ENCODE measurements at places on chromosomes 3 and 15.

DNA sequence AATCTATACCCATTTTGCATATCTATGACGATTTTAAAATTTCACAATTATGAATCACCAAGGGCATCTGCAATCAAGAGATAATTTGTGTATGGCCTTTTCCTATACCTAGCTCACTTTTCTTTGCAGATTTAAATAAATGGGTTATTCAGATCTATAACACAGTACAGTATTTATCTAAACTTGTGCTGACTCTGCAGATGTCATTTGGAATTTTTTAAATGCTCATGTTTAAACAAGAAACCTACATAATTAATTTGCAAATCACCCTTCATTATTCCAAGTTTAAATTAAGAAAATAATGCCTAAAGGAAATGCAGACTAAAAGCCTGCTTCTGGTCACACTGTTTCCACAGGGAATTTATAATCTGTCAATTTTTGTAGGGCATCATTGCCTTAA lies 284.2 kb downstream of the SI start:
- no peak for DNase-seq

DNA sequence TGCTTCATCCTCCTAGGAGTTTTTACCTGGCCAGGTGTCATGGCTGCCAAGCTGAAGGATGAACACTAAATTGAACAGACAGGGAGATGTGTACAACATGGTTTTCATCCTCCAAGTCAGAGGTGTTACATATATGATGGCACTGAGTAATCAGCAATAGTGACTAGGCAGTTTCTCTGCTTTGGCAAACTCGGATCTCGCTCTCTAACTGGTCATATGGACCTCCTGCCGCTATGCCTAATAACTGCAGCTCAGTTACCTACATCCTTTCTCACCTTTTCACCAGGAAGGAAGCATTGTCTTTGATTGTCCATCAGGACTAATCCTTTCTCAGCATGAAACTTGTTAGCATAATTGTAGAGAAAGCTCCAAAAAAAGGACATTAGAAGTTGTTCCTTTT lies 175.9 kb upstream of the PLSCR5 start:
- DNase-seq, result no peak

DNA sequence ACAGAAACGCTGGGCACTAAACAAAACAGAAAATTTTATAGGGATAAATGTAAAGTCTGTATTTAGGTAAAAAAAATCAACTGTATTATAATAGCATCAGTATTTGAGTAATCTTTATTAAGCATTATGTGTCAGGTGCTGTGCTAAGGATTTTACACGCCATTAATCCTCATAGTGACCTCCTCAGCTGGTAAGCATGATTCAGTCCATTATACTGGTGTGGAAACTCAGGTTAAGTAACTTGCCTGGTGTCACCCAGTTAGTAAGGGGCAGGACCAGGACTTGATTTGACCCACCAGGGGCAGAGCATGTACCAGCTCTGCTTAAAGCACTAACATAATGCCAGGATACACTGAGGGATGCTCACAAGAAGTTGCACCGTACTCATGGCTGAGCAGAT lies 4.8 kb downstream of the MYO5C start:
- no peak for DNase-seq

- no peak for DNase-seq
Observed at GRCh38 chr3:170528726-170529125, 57.1 kb downstream of the SLC7A14 start.

DNA sequence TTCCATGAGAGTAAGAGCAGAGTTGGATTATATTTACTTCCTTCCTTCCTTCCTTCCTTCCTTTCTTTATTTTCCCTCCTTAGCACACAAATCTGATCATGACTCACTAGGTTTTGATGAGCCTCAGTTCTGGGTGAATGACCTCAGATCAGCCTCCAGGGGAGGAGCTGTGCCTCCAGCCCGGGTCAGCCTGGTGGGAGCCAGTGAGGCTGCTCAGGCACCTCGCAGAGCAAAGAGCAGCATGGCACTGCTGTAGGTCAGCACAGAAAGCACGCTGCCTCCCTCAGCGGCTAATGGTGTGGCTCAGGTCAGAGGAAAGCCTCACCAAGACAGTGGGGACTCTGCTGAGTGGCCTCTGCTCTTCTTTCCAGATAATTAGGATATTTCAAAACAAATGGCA lies 108.5 kb downstream of the SYNPR start:
- no peak for DNase-seq

DNA sequence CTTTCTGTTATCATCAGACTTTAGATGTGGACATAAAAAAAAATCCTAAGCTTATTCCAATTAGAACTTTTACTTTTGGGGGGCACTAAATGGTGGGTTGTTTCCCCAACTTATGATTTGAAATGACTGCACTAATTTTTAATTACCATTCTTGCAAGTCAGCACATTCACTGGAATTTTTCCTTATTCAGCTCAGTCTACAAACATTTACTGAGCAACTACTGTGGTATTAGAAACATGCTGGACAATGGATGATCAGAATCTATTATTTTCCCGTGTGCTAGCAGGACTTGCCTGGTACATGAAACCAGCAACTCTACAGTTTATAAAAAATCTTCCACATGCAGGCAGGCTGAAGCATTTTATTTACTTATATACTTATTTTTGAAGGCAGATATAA lies 273.6 kb downstream of the FOXP1 start:
- DNase-seq, result no peak

- DNase-seq, result no peak
Observed at GRCh38 chr3:33146791-33147445, 33.1 kb downstream of the CRTAP start.

GRCh38 chr15:78243491-78243941 lies 9.2 kb upstream of the ACSBG1 start:
- no peak for DNase-seq

- DNase-seq, result no peak
Observed at GRCh38 chr3:86239946-86240345, 751.0 kb downstream of the VGLL3 start.

DNA sequence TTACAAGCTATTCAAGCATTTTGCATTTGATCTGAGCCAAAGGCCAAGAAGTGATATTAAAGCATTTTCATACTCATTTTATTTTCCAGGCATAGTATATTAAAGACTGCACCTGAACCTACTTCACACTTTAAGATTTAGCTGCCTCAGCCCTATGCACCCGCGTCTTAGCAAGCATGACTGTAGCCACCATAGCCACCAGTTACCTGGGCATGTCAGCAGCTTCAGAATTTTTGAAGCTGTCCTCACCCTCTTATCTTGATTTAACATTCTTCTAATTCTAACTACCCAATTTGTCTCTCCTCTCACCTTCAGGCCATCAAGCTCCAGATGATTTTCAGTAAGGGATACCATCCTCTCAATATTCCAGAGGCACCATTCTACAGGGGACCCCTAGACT lies 39.1 kb upstream of the KLHL6 start:
- no peak for DNase-seq

DNA sequence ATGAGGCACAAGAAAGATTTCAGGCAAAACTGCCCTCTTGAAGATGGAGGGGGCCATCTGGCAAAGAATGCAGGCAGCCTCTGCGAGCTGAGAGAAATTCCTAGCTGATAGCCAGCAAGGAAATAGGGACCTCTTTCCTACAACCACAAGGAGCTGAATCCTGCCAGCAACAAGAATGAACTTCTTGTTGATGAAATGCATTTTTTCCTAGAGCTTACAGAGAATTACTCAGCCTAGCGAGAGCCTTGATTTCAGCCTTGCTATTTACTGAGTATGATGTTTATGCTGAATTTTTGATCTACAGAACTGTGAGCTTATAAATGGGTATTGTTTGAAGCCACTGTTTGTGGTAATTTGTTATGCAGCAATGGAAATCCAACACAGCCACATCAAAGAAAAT lies 148.5 kb upstream of the NAALADL2 start:
- no peak for DNase-seq

DNA sequence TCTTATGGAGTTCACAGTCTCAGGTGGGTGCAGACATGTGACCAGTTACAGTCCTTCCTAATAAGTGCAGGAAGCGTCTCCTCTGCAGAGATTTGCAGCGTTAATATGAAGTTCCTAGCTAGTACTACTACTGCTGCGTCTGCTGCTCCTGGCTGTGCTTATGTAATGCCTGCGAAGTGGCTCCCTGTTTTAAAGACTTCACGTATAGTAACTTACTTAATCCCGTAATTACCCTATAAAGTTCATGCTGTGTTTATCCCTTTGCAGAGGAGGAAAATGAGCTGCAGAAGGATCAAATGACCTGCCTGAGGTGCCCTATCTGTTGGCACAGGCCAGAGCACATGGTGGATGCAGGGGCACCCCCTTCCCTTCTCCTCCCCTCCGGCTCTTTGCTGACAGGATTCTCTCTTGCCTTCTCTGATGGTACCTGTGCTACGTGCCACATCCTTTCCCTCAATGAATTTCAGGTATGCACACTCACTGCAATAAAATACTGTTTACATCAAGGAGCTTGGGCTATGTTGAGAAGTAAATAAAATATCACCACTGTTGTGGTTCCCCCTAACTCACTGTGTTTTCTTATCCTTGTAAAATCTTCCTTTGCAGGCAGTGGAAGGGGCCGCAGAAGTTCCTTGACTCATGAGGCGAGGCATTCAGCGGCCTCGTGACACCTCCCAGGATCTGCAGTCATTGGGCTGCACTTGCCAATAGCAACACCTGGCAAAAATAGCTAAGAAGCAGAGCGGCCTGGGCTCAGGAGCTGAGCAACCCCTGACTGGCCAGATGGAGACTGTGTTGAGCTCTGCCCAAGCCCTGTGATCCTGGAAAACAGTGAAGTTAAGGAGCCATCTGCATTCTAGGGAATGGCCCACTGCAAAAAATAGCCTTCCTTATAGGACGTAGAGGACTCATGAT lies 188.9 kb upstream of the ATP10A start:
- no peak for DNase-seq

DNA sequence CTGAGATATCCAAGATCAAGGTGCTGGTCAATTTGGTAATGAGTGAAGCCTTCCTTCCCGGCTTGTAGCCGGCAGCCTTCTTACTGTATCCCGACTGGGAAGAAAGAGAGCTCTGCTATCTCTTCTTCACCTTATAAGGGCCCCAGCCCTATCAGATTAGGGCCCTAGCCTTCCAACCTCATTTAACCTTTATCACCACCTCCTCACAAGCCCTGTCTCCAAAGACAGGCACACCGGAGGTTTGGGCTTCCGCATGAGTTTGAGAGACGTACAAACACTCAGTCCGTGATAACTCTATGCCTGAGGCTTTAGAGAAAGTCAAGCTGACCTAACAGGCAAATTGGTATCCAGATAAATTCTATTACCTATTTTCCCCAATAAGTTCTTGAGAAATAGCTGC lies 243.9 kb downstream of the OPA1 start:
- DNase-seq, result no peak

GRCh38 chr3:41304593-41304992 lies 105.3 kb downstream of the CTNNB1 start:
- no peak for DNase-seq

GRCh38 chr3:4894891-4895530 lies 84.2 kb upstream of the BHLHE40 start:
- no peak for DNase-seq

DNA sequence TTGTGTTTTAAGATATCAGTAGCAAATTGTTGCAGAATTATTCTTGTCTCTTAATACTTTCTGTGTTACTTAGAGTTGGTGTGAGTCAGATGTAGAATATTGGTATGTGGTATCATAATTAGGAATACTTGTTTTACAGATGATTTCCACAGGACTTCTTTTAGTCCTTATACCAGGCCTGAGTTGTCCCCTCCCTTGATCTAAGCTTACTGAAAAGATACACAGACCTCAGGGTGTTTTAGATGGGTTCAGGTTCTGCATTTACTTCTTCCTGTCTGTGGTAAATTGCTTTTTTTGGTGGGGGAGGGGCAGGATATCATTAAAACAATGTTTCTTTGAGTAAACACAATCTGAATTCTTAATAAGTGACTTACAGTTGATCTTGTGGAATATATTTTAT lies 14.2 kb downstream of the DZIP3 start:
- DNase-seq, result no peak
